ENCODE measurements at places on chromosomes 5 and 9.
A peak's percentile ranks its signal among the peaks of the same experiment; 100 is the strongest.

DNA sequence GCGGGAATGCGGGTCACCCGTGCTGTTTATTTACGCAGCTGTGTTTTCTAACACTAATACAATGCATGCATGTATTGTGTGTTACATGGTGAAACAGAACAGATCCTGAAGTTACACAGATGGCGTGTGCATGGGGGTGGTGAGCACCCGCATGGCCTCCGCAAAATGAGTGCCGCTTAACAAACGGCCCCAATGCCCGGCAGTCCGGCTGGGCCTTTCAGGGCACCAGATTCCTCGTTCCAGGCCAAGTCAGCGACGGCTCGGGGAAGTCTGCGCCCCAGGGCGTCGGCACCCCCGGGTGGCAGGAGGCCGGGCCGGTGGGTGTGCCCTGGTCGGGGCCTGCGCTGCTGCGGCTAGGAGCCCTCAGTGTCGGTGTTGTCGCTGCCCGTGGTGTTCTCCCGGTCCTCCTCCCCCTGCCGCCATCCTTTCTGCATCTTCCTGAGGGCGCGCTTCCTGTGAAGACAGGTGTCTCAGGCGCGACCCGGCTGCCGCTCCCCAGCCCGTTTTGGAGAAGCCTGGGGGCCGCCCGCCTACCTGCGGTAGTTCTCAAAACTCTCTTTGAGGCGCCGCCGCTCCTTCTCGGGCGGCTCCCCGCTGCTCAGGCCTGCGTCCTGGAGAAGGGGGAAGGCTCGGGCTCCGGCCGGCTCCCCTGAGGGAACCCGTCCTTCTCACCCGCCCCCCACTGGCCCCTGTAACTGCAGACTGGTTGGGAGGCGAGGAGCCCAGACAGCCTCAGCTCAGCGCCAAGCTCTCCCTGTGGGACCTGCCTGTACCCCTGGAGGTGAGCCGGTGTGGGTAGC lies 605 bp upstream of the DNLZ start:
- no peak for DNase-seq

DNA sequence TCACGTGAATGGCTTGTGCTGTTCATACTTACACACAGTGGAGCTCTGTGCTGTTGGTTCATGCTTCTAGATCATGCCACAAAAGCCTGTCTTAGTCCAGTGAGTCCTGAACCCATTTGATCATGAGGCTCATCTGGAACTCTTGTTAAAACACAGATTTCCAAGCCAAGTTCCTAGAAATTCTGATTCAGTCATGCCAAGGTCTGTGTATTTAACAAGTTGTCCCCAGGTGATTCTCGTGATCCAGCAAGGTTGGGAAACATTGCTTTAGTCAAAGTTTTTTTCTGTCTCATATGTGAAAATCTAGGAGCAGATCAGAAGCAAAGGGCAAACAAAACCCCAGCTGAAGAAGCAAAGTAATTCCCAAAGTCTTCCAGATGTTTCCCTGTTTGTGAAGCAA lies 112.5 kb upstream of the GAS1 start:
- no peak for DNase-seq

- DNase-seq, result no peak
Observed at GRCh38 chr5:178218827-178219226, 13.8 kb downstream of the PHYKPL start.

GRCh38 chr5:74596927-74597326 lies 43.6 kb downstream of the ENC1 start:
- no peak for DNase-seq

DNA sequence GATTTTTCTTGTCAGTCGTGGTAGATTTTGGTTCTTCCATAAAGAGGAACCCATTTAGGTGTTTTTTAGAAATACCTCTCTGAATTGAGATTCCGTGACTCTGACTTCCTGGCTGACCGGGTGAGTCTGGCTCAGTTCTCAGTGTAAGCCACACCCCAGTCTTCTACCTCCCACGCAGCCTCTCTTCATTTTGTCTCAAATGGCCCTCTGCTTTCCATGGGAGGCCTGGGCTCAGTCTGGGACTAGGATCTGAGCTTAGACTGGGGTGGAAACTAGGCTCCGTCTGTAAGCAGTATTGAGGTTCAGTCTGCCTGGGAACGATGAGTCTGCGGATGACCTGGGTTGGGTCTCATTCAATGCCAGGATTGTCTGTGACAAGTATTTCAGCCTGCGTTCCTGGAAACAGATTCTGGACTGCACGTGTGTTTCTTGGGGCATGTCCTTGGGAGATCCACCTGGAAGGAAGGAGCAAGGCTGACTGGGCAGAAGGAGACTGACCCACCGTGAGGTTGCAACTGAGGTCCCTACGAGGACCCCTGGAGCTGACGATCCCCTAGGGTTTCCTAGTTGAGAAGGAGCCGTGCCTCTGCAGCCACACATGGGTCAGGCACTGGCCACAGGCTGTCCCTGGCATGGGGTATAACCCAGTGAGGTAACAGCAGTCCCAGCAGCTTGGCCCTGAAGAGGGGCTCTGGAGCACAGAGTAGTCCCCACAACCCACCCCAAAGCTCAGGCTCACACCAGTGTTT lies 12.4 kb upstream of the CRB2 start:
- peak; percentile 79 for DNase-seq

DNA sequence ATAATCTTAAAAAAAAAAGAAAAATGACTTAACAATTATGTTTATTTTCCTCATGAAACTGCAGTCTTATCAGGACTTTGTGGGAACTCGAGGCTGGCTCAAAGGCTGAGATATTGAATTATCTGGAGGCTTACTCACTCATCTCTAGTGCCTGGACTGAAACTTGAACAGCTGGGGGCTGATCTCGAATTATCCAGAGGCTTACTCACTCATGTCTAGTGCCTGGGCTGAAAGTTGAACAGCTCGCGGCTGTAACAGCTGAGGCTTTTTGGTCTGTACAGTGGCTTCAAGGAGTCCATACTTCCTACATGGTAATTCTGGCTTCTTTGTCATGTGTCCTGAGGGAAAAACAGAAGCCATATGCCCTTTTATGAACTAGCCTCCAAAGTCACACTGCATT lies 371.9 kb downstream of the CETN3 start:
- no peak for DNase-seq

DNA sequence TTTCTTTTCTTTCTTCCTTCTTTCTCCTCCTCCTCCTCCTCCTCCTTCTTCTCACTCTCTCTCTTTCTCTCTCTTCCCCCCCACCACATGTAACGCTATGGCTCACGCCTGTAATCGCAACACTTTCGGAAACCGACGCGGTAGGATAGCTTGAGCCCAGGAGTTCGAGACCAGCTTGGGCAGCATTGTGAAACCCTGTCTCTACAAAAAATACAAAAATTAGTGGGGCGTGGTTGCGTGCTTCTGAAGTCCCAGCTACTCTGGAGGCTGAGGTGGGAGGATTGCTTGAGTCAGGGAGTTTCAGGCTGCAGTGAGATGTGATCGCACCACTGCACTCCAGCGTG lies 736 bp upstream of the GLDC start:
- peak; percentile 58 for DNase-seq

GRCh38 chr9:79382458-79382857 lies 189.3 kb upstream of the TLE4 start:
- no peak for DNase-seq

DNA sequence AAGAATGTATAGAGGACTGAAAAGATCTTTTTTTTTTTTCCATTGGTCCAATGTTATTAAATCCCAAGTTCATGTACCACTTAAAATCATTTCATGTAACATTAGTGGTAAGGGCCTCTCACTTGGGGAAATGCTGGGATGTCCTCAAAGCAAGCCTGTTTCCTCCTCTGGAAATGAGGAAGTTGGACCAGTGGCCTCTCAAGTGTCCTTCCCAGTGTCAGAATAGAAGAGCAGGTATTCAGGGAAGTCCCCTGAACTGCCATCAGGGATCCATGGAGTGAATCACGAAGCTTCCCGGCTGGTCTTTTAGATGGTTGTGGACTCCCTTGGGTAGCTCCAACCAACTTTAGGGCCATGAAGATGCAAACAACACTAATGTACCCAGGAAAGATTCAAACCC lies 55.2 kb upstream of the AFAP1L1 start:
- DNase-seq, result no peak

DNA sequence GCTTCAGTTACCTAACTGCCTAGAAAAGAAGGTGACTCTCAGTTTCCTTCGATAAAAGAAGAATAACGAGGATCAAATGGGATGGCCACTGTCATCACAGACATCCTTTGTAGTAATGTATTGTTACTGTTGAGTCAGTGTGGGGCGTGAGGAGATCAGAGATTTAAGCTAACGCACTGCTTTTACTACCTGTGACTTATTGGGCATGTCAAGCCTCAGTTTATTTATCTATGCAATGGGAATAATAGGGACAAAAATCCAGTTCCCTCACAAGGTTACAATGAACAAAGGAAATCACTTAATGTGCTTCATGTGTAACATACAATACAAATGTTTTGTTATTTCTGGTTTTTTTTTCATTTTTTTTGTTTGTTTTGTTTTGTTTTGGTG lies 255 bp upstream of the TRPM6 start:
- DNase-seq, result no peak

DNA sequence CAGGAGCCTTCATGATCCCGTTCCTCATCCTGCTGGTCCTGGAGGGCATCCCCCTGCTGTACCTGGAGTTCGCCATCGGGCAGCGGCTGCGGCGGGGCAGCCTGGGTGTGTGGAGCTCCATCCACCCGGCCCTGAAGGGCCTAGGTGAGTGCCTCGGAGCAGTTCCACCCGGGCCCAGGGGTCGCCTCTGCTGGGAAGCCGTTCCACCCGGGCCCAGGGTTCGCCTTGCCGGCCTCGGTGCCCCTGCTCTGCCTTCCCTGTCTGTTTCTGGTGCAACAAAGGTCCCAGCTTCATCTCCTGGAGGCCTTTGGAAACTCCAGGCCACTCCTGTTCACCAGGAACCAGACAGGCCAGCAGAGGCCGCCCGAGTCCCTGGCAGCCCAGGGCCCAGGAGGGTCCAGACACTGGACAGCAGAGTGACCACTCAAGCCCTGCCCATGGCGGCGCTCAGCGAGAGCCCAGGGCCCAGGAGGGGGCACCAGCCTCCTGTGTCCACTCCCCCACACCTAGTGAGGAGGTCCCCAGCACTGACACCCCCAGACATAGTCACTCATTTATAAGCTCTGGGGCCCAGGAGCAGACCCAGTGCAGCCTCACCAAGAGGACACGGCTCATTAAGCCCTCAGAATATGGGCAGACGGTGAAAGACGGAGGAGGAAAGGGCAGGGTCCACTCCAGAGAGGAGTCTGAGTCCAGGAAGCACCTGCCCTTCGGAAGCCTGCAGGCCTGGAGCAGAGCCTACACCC lies 7.5 kb downstream of the SLC6A19 start:
- no peak for DNase-seq

- DNase-seq, result no peak
Observed at GRCh38 chr5:80387063-80387768, 20.6 kb upstream of the ZFYVE16 start.

DNA sequence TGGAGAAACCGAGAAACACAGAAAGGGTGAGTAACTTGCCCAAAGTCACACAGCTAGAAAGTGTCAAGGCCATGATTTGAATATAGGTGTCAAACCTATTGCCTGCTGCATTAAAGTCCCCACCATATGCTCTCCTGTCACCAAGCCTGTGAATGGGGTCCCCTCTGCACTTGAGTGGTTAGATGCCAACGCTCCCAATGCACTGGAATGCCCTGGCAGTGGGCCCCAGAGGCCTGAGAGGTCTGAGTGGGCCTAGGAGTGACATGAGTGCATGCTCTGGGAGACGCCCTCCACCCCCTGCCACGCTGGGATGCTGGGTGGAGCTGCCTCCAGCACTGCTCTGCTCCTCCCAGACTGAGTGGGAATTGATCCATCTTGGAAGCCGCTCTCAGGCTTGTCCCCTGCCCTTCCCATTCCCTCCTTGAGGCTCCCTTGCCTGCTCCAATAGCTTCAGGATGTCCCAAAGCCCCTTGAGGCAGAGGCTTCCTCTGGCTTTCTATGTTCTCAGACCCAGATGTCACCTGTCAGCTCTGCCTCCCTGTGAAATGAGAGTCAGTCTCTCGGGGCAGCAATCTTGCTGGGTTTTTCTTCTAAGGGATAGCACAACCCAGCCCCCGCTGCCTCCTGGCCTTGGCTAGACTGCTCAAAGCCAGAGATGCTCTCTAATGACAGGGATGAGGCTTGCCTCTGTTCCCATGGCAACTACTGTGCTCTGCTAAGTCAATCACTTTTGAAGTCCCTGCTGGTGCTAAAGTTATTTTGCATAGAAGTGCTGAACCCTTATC lies 6.6 kb upstream of the ARSI start:
- no peak for DNase-seq

- DNase-seq, result no peak
Observed at GRCh38 chr9:106953174-106953573, 90.2 kb downstream of the ZNF462 start.

DNA sequence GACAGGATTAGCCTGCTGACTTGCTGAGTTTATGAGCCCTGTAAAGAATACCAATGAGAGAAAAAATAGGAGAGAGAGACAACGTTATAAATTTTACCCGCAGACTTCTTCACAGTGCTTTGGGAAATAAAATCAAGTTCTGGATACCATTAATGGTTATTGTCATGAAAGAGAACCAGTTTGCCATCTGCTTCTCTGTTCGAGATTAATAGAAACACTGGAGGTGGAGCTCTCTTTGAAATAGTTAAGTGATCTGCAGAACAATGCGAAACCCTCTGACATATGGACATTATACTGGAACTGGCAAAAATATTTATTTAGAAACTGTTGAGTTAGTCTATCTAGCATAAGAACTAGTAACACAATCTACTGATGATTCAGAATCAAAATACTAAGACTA lies 500.7 kb downstream of the CDH12 start:
- DNase-seq, result no peak

- no peak for DNase-seq
Observed at GRCh38 chr5:104186100-104186499, 623.5 kb upstream of the NUDT12 start.

DNA sequence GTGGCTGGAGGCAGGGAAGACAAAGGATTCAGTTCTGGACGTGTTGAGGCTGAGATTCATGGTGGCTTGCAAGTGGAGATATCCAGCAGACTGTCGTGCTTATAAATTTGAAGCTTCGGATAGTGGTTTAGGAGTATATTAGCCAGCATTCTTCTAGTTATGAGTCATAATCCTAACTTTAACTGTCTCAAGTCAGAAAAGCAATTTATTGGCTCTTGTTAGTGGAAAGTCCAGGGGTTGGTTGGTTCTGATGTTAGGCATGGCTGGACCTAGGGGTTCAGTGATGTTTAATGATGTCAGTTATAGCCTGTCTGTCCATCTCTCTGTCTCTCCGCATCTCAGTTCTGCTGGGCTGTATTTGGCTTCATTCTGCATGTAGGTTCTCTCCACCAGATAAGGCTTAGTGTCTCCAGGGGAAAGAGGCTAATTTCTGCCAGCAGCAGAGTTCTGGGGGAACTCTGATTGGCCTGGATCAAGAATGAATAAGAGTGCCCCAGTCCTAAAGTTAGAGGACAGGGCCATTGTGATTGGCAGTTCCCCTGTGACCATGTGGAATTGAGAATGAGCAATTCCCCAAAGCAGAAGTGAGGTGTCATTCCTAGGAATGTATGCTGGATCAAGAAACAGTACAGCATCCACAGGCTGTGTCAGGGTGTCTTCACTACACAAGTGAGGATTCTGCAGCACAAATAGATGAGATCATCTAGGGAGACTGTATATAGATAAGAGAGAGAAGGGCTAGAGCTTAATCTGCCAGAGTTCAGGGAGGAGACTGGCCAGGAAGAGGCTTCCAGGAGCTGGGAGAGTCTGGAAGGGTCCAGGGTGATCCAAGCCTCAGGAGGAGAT lies 72.9 kb upstream of the SHB start:
- DNase-seq, result no peak

Data from GM12864 (cell line).